ENCODE measurements at places on chromosomes 12 and 14.

DNA sequence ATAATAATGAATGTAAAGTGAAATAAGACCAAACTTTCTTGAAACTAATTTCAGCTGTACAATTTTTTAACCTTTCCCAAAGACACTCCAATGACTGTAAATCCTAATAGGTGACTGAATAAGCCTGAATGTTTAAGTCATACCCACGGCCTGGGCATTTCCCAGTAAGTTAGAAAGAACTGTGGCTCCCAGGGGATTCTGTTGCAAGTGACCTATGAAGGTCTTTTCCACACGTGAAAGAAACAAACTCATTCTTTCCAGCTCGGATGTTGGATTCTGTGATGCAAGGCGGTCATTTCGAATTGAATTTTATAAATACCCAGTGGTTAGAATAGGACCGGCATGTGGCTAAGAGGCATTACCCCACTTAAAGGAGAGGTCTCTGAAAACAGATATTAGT lies 1134.4 kb downstream of the GALC start:
- no peak for DNase-seq

- DNase-seq, result no peak
Observed at GRCh38 chr12:87388376-87388775, 640.8 kb downstream of the C12orf50 start.

DNA sequence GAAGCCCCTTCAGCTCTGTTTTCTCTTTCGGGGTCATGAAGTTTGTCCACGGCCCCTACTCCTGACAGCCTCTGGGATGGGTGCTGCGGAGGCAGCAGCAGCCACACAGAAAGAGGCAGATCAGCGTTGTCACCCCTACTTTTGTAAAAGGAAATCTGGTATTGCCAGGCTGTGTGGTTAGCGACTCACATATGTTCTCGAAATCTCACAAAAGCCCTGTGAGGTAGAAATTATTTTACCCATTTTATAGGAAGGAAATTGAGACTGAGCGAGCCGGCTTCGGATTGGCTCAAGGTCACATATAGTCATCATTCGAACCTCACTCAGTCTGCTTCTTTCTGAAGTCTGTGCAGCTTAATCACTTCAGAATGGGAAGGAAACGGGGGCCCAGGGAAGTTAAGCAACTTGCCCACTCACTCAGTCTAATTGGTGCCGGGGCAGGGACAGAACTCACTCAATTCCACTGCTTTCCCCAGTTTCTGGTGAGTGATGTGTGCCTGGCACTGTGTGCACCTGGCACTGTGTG lies 1.1 kb upstream of the CKAP4 start:
- DNase-seq, result no peak

DNA sequence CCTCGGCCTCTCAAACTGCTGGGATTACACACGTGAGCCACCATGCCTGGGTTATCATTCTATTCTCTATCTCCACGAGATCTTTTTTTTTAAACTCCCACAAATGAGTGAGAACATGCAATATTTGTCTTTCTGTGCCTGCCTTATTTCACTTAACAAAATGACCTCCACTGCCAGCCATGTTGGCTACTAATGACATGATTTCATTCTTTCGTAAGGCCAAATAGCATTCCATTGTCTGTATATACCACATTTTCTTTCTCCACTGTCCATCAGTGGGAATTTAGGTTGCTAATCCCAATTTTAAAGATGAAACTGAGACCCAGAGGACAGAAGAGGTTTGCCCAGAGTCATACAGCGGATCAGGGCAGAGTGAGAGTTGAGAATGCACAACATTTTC lies 10.9 kb upstream of the TRPV4 start:
- no peak for DNase-seq

GRCh38 chr12:126950266-126950665 lies 1316.7 kb upstream of the TMEM132C start:
- DNase-seq, result no peak

DNA sequence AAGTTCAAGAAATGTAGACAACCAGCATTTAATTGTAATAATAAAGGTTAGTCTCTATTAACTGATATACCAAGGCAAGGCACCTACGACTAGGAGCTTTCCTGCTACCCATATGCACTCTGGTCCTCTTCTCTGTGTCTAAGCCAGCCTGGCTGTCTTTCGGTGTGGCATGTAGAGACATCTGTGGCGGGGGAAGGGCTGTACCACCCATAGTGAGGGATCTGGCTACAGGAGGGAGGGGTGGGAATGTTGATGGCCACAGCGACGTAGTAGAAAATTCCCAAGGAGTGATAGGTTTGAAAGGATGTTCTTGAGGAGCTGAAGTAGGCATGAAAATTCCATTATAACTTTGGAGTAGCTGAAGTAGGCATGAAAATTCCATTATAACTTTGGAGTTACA lies 344.2 kb downstream of the ATP23 start:
- DNase-seq, result no peak

All from activated CD8-positive, alpha-beta memory T cell treated with anti-CD3 and anti-CD28 coated beads for 1 hour (primary cell).